ENCODE measurements at places on chromosomes 7 and 10.
A peak's percentile ranks its signal among the peaks of the same experiment; 100 is the strongest.

DNA sequence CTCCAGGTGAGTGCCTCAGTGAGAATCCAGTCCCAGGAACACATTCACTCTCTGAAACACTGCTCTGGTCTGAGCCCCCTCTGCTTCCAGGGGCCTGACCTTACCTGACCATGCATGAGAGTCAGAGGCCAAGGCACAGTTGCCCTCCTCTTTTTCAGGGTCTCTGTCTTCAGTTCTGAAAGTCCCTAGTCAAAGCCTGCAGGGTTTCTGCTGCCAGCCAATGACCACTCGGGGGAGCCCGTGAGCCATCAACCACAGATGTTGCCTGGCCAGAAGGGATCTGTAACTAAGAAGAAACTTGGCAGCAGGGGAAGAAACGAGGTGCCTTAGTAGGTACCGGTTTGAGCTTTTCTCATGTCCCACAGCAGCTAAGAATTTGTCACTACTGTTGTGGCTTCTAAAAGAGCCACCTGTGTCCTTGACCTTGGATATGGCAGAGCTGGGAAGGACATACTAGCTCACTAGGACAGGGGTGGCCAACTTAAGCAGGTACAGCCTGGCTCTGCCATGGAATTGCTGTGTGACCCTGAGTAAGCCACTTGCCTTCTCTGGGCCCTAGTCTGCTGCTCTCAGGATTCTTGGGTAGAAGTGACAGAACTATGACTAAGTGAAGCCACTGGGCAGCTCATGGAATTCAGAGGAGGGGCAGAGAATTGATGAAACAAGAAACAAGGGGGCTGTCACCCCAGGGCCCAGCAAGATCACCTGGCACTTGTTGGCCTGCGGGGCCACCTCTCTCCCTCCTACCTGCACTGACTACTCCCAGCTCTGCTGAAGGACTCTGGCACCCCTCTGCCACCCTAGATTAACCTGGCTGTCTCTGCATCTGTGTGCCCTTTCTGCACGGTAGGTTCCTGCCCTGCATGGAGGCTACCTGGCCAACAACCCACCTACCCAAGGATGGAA is 83.8 kb upstream of the GPR26 start:
- peak; percentile 92 for DNase-seq

DNA sequence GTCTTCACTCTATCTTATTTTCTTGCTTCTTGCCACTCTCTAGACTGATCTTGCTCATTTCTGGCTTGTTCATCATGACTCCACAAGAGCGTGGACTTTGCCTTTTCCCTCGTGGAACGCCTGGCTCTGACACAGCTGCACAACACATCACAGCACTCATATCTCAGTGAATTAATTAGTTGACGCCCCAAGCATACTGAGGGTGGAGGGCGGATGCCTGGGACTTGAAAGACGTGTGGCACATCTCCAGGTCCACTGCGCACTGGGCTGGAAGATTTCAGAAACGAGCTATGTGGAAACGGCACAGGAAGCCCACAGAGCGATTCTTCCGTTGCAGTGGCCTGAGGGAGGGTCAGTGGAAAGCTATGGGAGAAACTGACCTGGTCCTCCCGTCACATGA is 23.6 kb upstream of the PLEKHA1 start:
- DNase-seq: no peak

GRCh38 chr7:4519819-4520520 is 162.1 kb upstream of the FOXK1 start:
- no peak for DNase-seq

- no peak for DNase-seq
These were observed 549.0 kb upstream of the VSTM2A start for GRCh38 chr7:53993224-53993623.

GRCh38 chr7:2405601-2406345 is 2.4 kb downstream of the CHST12 start:
- peak; percentile 63 for DNase-seq

DNA sequence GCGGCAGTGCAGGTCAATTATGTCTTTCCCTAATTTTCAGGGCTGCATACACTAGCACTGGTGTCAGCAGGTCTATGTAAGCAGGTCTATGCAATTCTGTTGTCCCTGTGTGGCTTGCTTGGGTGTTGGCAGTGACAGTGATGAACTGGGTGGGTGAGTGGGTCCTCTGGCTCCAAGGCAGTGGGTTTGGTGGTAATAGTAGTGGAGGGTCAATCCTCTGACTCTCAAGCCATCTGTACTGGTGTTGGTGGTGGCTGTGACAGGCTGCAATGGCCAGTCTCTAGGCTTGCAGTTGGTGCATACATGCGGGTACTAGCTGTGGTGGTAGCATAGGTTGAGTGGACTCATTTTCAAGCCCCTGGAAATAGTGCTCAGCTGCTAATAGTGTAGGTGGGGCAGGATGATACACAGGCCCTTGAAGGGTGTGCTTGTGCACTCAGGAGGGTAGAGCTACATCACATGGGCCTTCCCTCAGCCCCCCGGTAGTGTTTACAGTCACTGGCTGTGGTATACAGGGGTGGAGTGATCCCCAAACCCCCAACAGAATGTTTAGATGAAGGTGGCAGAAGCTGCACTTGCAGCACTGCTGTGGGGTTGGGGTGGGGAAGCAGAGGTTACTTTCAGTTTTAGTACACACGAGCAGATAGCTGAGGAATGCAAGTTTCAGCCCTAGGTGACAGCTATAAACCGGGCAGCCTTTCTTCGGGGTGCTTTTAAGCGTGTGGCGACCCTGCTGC is 331.3 kb downstream of the PCDH15 start:
- no peak for DNase-seq

- peak; percentile 50 for DNase-seq
These were observed 48.0 kb downstream of the ST7 start for GRCh38 chr7:117001283-117001682.

DNA sequence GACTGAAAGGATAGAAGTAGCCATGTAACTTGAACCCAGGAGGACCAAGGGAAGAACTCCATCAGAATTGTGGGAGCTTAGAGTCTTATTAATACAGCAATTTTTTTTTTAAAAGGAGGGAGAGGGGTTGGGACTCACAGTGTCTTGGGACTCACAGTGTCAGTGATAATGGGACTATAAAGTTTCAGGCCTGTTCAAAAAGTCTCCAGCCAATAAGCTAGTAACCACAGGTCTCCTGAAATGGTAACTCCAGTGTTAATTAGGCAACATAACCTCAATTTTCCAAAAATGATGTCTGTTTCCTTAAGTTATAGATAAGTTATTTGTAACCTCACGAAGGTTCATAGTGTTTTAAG is 2.4 kb upstream of the HNRNPH3 start:
- peak; percentile 23 for DNase-seq

GRCh38 chr10:97534746-97535367 is 36.1 kb downstream of the UBTD1 start:
- no peak for DNase-seq

GRCh38 chr10:91816981-91817380 is 18.8 kb downstream of the TNKS2 start:
- no peak for DNase-seq

GRCh38 chr10:77461636-77462296 is 175.8 kb downstream of the KCNMA1 start:
- DNase-seq: no peak

DNA sequence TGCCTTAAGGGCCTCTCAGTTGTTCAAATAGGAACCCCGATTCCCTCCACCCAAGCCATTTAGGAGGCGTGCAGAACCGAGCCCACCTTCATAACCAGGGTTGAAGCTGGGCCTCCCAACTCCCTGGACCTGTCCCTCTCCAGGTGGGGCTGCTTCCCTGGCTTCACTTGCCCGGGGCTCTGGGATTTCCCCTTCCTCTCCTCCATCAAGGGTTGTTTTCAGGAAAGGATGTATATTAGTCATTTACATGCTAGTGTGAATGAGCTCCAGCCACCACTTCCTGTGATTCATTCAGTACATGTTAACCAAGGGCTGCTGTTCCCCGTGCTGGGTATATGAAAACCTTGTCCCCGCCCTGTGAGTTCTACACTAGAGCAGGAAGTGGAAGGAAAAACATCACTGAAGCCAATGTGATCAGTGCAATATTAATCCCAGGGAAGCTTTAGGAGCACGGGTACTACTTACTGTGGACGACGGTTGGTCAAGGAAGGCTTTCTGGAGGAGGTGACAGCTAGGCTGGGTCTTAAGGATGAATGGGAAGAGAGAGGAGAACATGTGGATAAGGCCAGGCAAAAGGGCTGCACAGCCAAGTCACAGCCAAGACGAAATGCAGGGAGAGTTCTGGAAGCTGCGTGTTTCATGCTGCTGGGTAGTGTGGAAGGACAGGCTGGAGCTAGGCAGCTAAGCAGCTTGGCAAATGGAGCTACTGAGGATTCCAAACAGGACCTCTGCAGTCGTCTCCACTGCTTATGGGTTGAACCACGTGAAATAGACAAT is 150.1 kb upstream of the SHH start:
- DNase-seq: peak; percentile 90

DNA sequence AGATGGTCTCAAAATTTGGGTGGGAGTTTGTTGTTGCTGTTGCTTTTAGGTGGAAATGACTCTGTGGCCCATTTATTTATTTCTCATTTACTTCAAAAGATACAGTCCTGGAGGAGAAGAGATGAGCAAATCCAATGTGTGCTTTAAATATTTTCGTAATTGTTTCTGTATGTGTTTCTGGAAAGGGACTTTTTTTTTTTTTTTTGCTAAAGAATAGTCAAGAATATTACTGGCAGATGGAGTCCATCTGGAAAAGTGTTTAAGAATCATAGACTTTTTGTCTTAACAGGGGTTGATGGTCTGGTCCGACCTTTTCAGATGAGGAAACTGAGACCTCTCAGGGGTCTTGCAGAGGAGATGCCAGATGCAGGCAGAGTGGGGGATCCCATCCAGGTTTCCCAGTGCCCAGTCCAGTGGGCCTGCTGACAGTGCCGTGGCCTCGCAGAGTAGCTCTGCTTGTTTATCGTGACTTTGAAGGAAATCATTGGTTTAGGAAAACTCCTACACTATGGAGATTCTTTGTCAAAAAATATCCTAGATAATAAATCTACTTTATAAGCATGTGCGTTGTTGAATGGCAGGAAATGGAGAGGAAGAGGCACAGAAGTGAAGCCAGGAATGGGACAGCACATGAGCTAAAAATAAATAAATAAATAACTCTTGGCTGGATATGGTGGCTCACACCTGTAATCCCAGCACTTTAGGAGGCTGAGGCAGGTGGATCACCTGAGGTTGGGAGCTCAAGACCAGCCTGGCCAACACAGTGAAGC is 164.3 kb upstream of the SVIL start:
- peak; percentile 8 for DNase-seq

- DNase-seq: peak; percentile 22
These were observed 1231.6 kb upstream of the CELF2 start for GRCh38 chr10:9786101-9786500.

DNA sequence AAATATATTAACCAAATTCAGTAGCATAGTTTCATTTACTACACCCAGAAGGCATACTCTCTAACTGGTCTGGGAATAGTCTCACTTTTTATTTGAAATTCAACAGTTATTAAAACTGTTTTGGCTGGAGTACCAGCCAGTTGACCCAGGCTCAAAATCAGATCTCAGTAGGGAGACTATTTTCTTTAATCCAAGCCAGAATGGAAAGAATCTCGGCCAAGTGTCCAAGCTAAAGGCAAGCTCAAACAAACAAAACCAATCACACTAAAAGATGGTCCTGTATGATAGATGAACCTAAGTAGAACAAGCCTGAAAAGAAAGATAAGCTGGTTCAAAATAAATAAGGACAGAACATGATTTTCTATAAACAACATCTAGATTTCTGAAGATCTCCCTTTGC is 259.6 kb upstream of the POM121L12 start:
- no peak for DNase-seq

DNA sequence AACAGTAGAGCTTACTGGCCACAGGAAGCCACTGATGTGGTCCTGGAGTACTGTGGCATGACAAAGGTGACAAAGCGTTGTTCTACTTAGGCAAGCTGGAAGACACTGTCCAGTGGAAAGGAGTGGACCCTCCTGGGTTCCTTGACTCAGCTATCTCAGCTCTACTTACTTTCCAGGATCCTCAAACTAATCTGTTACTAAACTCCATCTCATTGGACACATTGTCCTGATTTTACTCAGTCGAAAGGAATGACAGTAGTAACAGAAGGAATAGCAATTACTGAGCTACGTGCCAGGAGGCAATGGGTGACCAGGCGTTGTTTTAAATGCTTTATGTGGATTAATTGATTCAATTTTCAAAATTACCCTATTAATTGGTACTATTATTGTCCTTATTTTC is 41.6 kb downstream of the ABLIM1 start:
- DNase-seq: no peak

- DNase-seq: peak; percentile 49
These were observed 746 bp downstream of the ARL5B start for GRCh38 chr10:18659819-18660535.

- peak; percentile 9 for DNase-seq
These were observed 71.1 kb upstream of the TFEC start for GRCh38 chr7:116101704-116102103.

Data from osteoblast (primary cell).